ENCODE measurements at places on chromosomes 7 and 10. TPM values are rescaled to one million over a fixed set of nuclear protein-coding genes. Genes with fewer than 3 reads are reported as not detected.

GRCh38 chr7:67896721-67897120 lies 900.1 kb downstream of the TYW1 start:
- no peak for DNase-seq

- DNase-seq = no peak
Observed at GRCh38 chr10:129472696-129473555, 5.9 kb downstream of the MGMT start.

- peak; percentile 67 for DNase-seq
Observed at GRCh38 chr7:78178319-78178718, 379.7 kb downstream of the PHTF2 start.

DNA sequence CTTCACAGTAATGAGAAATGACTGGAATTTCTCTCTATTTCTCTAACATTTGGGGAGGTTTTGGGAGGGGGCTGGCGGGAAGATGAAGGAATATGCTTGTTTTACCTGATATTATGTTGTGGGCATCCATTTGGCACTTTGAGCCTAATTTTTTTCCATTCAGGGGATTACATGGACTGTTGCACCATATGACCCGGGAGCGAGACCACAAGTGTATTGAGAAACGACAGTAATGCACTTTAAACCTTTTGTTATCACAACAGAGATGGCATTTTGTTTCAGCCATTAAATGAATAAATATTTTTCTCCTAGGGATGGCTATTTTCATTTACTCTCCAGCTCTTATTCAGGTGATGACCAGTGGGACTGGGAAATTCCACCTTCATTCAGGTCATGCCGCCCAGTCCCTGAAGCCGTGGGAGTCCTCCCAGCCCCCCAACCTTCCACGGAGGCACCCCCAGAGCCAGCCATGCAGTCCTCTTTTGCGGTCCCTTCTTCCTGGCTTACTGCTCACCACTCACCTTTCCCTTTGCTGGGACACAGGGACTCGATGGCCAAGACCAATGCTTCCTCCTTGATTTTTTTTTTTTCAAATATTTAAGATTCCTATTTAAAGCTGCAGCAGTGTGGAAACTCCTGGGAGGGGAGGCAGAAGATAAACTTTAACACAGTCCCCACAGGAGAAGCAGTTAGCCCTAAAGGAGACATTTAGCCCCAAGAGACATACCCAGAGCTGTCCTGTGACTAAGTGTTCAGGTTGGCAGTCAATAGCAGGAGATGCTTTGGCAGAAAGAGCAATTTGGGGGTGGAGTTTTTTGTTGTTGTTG lies 190.9 kb upstream of the YAE1 start:
- no peak for DNase-seq

GRCh38 chr7:84363741-84364140 lies 169.2 kb upstream of the SEMA3A start:
- DNase-seq = no peak

DNA sequence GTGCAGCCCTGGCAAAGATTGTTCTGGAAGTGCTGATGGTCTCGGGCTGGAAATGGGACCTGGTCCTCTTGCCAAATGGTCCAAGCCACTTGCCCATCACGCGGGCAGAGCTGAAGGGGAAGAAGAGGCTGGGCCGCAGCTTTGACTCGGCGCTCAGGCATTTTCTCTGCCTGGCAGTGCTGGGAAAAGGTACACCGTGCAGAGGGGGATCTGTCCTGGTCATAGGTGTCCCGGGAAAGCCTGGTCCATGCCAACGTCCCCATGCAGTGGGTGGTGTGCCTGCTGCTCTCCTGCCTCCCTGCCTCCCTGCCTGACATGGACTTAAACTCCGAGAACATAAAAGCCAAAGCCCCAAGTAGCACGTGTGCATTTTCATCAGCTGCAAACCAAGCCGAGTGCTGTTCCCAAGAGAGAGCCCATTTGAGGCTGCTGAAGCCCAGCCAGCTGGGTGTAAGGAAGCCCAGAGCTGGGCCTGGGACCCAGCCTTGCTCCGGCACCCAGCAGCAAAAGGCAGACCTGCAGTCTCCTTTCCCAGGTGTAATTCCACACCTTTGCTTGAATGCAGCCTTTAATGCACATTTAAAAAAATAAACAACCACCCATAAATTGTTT lies 72.7 kb downstream of the TCERG1L start:
- no peak for DNase-seq

- DNase-seq = peak; percentile 96
Observed at GRCh38 chr7:150378115-150378852, 846 bp upstream of the ZNF775 start.

GRCh38 chr10:99172128-99172738 lies 63.4 kb downstream of the HPSE2 start:
- DNase-seq = peak; percentile 21

GRCh38 chr10:119341459-119342301 lies 134.3 kb downstream of the GRK5 start:
- peak; percentile 58 for DNase-seq

GRCh38 chr7:83339907-83340306 lies 177.2 kb upstream of the PCLO start:
- DNase-seq = no peak

DNA sequence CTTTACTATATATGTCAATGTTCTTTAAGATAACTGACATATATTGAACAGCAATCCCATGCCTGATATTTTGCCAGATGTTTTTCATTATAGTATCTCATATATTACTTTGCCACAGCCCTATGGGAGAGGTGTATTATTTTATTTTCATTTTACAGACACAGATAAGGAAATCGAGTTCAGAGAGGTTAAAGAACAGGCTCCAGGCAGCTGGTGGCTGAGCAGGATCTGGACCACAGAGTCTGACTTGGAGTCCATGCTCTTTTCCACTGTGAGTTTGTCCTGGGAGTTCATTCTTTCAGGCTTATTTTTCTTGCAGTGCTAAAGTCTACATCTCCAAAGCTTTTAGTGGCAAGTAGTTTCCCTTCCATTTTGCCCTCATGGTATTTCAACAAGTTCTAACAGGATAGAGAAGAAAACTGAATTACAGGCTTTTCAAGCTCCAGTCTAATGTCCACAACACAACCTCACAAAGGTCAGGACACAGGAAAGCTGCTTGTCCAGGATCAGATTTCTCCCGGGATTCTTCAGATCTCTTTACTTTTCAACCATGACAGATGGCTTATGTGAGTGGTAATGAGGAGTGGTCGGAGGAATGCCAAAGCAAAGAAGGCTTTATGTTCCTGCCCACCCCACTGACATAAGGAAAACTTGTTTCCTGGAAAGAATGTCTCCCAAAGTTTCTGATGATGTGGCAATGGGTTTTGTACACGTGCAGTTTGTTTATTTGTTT lies 13.1 kb upstream of the SLC35B4 start:
- DNase-seq = no peak

GRCh38 chr7:11795231-11795630 lies 36.8 kb downstream of the THSD7A start:
- no peak for DNase-seq

- DNase-seq = no peak
Observed at GRCh38 chr7:69561266-69561960, 36.9 kb upstream of the AUTS2 start.

Gene LIMK1
- total RNA-seq = 49.9 TPM
